ENCODE measurements at places on chromosomes 7 and 10.

DNA sequence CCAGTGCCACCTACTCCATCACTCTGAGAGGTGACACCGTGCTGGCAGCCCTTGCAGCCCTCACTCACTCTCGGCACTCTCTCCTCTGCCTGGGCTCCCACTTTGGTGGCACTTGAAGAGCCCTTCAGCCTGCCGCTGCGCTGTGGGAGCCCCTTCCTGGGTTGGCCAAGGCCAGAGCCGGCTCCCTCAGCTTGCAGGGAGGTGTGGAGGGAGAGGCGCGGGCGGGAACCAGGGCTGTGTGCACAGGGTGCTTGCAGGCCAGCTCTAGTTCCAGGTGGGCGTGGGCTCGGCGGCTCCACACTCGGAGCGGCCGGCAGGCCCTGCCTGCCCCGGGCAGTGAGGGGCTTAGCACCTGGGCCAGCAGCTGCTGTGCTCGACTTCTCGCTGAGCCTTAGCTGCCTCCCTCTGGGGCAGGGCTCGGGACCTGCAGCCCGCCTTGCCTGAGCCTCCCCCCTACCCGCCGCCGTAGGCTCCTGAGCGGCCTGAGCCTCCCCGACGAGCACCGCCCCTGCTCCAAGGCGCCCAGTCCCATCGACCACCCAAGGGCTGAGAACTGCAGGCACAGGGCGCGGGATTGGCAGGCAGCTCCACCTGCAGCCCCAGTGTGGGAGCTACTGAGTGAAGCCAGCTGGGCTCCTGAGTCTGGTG lies 48.7 kb upstream of the SLC35G1 start:
- DNase-seq, result no peak

GRCh38 chr10:119235356-119235755 lies 28.0 kb downstream of the GRK5 start:
- no peak for DNase-seq

DNA sequence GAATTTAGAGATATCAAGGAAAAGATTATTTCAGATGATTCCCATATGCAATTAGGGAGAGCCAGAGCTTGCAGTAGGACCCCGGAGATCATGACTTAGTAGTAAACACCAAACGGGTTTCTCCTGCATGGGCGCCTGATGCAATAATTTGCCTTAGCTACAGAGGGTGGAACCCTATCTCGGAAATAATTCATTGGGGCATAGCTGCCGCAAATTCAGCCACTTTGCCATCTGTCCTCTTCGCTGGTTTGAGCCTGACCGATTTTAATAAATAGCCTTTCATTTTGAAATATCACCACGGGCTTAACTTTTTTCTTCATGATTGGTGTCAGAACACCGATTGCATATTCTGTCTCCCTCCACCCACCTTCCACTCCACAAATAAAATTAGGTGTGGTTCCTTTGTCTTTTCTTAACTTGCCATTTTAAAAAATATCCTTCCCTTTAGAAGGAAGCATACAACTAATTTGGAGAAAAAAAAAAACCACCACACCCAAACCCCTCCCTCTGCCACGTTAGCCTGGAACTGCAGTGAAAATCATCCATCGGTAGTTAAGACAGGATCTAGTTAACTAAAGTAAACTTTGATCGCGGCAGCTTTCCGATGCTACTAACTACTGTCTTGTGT lies 1.4 kb downstream of the GARS1 start:
- DNase-seq, result no peak

DNA sequence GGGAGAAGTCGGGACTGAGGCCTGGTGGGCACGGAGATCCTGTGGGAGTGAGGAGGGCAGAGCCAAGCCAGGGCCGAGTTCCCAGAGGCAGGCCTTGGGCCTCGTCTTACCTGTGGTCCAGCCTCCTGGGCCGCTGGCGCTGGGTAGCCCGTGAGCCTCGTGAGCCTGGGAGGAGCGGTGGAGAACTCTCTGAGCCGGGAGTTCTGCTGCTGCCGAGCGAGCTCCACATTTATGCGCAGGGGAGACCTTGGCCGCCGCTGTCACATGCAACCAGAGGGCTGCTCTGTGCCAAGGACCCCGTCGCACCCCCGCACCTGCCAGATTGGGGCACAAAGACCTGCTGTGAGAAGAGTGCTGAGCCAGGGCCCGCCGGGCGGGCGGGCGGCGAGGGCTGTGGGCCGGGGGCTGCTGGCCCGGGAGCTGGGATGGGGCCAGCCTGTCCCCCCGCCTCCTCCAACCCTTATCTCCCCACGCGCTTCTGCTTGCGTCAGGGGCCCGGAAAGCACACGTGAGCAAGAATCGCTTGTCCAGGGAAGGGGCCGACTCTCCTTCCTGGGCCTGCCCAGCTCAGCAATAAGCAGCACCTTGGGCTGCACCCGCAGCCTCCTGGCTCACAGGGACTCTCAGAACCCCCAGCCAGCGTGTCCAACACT lies 10.2 kb downstream of the VENTX start:
- DNase-seq, result no peak

- DNase-seq, result no peak
Observed at GRCh38 chr7:143901332-143901667, 676 bp downstream of the TCAF1 start.

DNA sequence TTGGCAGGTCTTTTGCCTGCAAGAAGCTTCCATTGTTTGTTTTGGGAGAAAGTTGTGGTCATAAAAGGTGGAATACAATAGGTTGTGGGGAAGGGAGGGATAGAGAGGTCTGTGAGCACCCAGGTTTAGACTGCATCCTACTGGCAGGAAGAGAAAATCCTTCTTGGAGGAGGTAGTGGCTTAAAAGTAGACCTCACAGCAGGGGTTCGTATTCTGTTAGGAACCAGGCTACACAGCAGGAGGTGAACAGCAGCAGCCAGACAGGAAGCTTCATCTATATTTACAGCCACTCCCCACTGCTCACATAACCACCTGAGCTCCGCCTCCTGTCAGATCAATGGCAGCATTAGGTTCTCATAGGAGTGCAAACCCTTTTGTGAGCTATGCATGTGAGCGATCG lies 245.3 kb downstream of the NSUN6 start:
- DNase-seq, result no peak

- no peak for DNase-seq
Observed at GRCh38 chr10:10591715-10592341, 425.8 kb upstream of the CELF2 start.

- no peak for DNase-seq
Observed at GRCh38 chr7:120857588-120858573, at the start of gene TSPAN12. Gene TSPAN12, minus strand, starts transcription at chr7:120858144. Its CDS starts 1,381 bp downstream, at chr7:120856763.

DNA sequence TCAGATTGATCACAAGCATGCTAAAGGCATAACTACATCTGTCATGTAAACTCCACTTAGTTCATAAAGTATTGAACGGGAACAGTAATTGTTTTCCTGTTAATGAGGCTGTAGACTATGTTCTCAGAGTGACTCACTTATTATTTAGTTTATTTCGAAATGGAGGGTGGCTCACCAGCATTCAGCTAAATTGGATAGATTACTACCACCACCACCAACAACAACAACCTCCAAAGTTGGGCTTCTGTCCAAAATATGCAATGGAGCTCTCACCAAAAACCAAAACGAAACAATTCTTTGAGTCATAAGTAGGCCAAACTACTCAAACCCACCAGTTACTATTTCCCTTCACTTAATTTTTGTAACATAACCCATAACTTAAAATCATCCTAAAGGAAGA lies 127.9 kb upstream of the NRBF2 start:
- no peak for DNase-seq

DNA sequence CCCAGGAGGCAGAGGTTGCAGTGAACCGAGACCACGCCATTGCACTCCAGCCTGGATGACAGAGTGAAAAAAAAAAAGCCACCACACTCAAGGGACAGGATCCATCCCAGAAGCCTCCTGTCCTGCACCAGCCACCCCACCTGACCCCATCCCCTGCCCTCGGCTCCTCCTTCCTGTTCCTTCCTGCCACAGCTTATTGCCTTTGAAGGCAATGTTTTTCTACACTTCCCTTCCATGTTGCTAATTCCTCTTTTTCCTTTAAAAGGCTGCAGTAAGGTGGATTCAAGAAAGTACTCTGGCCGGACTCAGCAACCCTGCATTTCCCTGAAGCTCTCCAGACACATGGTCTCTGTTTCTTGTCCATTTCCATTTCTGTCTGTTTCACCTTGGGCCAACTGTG lies 80.9 kb downstream of the FAM171A1 start:
- DNase-seq, result no peak

DNA sequence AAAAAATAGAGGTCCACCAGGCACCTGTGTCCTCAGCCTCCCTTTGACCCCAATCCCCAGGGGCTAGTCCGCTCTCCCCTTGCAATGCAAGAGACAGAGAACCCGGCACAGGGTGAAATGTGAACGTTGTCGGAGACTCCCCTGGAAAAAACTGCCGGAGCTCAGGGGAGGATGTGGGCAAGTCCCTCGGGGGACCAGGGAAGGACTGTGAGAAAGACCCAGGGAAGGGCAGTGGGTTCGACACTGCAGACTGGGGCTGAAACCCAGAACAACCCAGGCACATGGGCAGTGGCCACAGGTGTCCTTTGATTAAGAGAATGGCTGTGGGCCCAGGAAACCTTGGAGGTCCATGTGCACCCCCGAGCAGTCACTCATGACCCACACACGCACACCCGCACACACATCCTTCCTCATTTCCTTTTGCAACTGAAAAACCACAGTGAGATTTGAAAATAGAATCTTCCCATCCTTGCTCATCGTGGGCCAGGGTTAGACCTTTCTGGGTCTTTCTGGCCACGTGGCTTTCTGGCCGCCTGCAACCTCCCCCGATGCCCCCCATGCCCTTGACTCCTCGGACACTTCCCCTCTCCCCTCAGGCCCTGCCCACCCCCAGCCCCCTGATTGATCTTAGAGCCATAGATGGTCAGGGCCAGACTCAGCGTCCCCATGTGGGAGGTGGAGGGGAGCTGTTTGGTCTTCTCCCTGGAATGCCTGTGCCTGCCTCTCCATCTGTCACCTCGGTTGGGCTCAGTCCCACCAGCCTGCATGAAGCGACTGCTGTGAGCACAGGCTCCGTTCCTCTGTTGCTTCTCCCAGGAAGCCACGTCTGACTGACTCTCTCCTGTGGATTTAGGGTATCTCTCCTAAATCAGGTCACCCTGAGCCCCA lies 7.9 kb downstream of the LAT2 start:
- DNase-seq, result no peak

DNA sequence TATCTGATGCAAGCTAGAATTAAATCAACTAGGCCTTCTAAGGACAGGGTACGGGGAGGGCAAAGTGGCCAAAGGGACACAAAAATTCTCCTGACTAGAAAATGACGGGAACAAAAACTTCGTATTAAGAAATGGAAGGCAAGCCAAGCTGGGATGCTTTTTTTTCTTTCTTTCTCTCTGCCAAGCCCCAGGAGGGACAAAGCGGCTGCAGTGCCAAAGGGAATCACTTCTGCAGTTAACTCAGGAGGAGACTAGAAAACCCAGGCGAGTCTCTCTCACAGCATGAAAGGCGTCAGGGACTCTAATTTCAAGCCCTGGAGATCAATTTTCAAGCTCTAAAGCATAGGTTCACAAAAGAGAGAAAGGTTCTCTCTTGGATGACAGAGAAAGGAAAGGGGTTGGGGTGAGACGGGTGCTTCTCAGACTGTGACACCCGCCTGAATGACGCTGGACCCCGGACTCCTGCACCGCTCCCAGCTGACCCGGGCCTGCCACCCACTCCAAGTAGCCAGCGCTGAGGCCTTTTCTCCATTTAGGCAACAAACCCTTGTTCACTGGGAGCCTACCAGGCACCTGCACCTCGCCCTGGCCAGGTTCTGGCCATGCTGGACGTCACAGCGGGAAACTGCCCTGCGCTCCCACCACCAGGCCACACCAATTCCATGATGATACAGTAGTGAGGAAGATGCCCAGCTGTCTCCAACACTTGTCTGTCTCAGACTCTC lies 56.5 kb downstream of the KIAA1549 start:
- no peak for DNase-seq

DNA sequence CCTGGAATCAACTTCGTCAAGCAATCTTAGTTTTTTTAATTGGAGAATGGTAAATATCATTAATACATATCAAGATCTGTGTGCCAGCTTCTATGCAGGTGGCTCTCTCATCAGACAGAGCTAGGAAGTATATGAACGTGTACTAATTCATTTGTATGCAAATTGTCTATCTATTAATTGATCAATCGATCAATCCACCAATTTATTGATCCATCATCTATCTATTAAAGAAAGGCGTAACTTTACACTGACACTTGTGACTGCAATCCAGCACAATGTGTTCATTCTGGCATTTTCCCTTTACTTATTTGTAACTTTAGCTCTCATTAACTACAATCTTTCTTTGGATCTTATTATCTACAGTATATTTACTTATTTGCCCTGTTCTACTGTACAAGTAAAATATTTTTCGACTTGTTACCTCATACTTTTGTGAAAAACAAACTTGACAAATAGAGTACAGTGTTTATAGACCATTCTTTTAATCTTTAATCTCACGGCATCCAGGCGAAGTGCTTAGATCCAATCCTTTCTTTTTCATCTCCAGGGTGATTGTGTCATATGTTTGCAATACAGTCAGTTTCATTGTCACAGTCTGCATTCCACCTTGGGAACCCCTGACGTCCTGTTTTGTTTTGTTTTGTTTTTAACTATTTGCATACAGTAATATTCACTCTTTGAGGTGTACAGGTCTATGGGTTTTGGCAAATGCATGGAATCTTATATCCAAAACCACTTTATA lies 22.0 kb upstream of the GHRHR start:
- DNase-seq, result no peak

GRCh38 chr10:50600831-50601477 lies 22.8 kb downstream of the SGMS1 start:
- DNase-seq, result no peak

DNA sequence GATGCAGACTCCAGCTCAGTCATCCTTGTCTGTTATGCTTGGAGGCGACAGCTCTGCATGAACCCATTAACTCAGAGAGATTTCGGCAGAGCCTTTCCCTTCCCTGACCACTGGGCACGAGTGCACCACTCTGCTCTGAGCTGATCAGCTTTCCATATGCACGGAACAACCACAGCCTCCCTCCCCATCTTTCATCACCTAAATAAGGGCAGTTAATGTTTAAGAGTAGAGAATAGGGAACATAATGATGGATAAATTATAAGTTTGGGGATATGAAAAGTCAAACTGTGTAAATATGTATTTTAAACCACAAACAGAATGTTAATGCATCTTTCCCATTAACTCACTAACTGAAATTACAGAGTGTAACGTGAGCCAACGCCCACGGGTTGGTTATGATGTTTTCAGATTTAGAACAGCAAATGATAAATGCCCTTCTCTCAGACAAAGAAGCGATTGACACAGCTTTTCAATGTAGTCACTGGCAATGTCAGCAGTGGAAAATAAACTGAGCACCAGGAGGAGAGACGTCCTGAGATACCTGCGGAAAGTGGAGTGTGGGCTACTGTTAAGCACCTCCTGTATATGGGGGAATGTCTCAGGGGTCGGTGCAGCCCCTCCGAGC lies 658.2 kb downstream of the LRMDA start:
- no peak for DNase-seq

All from activated CD4-positive, CD25-positive, alpha-beta regulatory T cell treated with anti-CD3 and anti-CD28 coated beads, Interleukin-2, amount 50 U/mL, for 16 hours (primary cell).